ENCODE measurements at places on chromosomes 3 and 15.
A peak's percentile ranks its signal among the peaks of the same experiment; 100 is the strongest.

DNA sequence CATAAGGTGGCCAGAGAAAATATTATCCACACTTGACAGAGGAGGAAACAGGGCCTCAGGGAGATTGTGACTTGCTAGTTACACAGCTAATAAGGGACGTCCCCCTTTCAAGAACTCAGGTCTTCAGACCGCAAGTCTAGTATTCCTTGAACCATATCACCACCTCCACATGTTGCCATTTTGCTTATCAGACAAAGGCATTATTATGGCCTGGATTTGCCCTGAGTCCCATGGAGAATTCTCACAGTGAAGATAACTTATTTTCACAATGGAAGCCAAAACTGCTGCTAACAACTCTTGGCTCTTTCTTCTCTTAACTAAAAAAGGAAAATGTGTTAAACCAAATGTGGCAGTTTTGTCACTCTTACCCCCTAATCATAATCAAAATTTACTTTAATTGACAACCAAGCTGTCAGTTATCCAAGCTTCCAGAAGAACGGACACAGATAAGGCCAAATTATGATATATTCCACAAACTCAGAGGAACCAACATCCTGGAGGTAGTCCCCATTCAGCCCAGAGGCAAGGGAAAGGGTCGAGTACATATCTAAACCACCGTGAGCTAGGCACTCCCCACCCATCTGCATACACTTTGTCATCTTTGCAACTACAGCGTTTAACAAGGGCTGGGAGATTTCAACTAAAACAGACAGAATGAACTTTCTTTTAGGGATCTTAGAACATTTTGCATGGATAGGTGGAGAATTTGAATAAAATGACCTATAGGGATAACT, 63.6 kb upstream of the THBS1 start:
- no peak for DNase-seq

DNA sequence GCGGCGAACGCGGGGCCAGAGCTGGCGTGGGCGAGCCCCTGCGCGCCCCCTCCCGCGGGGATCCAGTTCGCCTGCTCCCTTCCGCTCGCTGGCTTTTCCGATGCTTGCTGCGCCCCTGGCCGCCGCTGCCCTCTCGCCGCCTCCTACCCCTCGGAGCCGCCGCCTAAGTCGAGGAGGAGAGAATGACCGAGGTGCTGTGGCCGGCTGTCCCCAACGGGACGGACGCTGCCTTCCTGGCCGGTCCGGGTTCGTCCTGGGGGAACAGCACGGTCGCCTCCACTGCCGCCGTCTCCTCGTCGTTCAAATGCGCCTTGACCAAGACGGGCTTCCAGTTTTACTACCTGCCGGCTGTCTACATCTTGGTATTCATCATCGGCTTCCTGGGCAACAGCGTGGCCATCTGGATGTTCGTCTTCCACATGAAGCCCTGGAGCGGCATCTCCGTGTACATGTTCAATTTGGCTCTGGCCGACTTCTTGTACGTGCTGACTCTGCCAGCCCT, 721 bp downstream of the P2RY1 start:
- DNase-seq: no peak

GRCh38 chr3:183878071-183878470, 6.6 kb downstream of the PARL start:
- peak; percentile 46 for DNase-seq

DNA sequence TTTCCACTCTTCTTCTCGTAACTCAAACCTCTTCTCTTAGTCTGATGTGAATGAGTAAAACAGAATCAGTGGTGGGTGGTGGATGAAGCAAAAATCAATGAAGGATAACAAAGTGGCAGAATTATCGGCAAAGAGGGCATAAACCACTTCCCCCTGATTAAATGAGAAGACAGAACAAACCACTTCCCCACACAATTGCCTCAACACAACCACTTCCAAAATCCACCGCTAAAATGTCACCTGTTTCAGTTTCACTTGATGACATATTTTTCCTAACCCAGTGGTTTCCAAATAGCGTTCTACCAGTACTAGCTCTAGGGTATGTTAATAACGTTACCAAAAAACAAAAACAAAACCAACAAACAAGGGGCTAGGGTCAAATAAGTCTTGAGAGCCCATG, 478.7 kb upstream of the WNT5A start:
- no peak for DNase-seq

DNA sequence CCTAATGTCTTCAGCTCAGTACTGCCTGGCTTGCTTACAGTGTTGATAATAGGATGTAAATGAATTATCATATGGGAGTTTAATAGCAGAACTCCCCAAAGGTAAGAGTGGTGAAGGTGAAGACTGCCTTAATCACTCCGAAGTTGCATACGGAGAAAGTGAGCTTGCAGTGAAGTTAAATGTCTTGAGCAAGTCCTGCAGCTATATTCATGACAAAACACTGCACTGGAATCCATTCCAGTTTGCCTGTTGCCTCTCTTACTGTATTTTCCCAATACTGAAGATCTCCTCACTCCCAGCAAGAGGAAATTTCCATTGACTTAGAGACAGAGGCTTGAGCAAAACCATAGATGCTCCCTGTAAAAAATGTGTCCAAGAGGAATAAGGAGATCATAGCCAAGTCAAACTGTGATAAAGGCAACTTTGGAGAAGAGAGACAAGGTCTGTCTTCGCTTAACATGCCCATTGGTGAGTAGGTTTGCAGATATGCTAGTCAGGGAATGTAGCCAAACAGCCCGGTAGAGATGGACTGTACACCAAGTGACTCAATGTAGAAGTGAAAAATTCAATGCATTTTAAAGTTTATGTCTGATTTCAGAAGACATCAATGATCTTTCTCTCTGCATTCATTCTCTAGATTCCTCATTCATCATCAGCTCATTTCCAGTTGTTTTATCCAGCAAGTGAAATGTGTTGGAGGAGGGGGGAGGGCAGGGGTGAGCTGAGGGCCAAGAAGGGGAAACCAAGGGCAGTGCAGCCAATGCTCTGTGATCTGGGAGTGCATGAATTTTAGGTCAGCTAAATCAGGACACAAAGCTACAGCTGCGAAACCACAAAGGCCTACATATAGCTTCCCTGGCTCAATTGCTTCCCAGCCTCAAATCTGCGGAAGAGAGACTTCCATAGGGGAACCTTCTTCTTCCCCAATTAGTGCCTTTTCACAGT, 667.1 kb upstream of the NR2F2 start:
- DNase-seq: no peak

- no peak for DNase-seq
Measured at GRCh38 chr3:170179432-170179831, 2.1 kb downstream of the PHC3 start.

DNA sequence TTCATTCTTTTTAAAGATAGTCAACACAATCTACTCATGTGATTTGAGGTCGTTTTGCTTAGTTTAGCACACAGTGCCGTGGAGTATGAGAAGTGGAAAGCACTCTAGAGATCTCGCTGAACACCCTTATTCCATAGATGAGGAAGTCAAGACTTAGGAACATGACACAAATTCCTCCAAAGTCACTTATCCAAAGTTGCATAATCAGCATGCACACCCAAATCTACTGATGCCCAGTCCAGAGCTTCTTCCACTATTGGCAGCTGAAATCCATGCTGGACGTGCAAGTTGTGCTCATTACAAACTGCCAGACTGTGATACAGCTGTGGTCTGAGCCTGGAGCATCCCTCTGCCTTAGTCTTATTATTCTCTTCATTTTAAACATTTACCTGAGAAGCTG, 83.5 kb upstream of the ZNF280D start:
- DNase-seq: no peak
